ENCODE measurements at places on chromosomes 3 and 15.
A peak's percentile ranks its signal among the peaks of the same experiment; 100 is the strongest.

- peak; percentile 73 for DNase-seq
These were observed 3.7 kb upstream of the MYL3 start for GRCh38 chr3:46866720-46867549.

- DNase-seq, result no peak
These were observed 376.1 kb downstream of the ZPLD1 start for GRCh38 chr3:102810937-102811336.

DNA sequence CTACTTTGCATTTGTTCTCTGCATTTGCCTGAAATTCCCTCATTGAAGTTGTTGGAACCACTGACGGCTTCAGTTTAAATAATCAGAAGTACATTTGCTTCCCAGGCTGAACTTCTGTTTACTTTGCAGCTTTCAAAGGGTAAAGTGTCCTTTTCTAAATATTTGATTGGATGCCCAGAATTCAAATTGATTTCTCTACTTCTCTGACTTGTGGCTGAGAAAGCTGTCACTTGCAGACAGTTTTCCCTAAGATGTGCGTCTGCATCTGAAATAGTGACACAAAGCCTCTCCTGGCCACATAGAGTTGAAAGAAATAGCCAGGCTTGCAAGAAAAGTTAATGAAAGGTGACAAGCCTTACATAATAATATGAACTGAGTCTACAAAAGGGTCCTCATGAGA is 299.6 kb downstream of the THSD4 start:
- no peak for DNase-seq

DNA sequence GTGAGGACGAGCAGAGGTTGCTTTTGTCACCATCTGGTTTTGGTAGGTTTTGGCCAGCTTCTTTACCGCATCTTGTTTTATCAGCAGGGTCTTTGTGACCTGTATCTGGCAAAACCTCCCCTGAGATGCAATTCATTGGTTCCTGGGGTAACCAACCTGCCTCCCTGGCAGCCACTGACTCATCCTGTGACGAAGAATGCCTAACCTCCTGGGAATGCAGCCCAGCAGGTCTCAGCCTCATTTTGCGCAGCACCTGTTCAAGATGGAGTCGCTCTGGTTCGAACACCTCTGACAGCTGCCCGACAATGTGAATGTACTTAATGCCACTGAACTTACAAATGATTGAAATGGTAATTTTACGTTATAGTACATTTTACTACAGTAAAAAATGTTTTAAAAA is 6.8 kb upstream of the ADAMTS17 start:
- no peak for DNase-seq

DNA sequence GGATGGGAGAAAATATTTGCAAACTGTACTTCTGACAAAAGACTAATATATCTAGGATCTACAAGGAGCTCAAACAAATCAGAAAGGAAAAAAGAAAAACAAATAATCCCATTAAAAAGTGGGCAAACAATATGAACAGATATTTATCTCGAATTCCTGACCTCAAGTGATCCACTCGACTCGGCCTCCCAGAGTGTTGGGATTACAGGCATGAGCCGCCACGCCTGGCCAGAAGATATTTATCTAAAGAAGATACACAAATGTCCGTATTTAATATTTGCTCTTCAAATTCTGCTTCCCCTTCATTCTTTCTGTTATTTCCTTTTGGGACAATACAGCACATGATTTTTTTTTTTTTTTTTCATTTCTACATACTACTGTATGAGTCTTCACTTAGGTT is 151.7 kb upstream of the GRM7 start:
- no peak for DNase-seq

DNA sequence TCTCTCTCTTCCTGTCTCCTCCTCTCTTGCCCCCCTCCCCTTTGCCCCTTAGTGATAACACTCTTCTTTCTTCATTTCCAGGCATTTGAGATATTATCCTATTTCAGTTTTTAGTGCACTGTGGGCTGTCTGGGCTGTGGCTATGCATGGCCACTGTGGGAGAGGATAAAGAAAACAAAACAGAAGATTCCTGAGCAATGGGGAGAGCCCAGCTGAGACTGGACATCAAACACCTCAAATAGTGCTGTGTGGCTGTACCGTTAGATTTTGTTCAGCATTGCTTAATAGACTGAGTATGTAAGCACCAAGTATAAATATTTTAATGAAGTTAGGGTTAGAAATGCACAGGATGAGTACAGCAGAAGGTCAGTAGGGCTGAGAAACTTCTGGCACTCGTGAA is 7.9 kb upstream of the GBE1 start:
- DNase-seq, result no peak

Data from CD4-positive, alpha-beta T cell treated with Interleukin-21 for 1 hour (primary cell).